Cardiac muscle cell (in vitro differentiated cells and primary cell): ENCODE measurements at places on chromosomes 3 and 15. TPM values are rescaled to one million over a fixed set of nuclear protein-coding genes. Genes with fewer than 3 reads are reported as not detected.

DNA sequence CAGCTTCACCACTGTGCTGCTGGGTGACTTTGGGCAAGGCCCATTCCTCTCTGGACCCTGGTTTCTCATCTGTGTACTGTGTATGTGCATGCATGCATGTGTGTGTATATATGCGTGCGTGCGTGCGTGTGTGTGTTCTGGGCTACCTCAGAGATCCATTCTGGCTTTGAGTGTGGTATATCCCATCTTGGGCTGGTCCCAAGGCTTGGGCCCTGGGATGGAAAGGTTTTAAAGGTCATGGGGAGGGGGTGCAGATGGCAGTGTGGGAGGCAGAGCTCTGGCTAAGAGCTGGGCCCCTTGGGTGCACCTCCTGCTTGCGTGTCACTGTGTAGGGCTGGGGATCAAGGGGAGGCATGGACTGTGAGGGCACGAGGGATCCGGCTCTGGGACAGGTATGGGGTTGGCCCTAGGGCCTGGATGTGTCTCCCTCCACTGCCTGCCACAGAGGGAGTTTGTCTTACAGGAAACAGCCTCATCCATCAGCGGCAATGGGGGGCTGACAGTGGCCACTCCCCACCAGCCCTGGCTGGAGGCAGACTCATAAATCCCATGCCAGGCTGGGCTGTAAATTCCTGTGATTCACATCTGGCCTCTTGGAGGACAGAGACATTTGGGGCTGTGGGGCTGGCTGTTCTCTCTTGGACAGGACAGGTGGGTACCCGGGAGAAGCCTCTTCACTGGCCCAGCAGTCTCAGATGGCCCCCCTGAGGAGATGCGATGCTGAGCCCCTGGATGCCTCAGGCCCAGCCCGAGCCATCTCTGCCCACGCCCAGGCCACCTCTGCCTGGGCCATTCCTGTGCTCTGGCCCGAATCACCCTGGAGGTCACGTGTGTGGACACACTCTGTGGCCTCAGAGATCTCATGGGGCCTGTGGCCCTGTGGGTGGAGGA lies 21.4 kb upstream of the CSPG4 start:
- DNase-seq, result no peak
- H3K36me3 ChIP-seq, result no peaks in the 10 kb centered on the region
- H3K27me3 ChIP-seq, result no peaks in the 10 kb centered on the region
- peaks cover 5% of the 10 kb centered on the region for H3K4me1 ChIP-seq

GRCh38 chr3:53150247-53151085 lies 10.5 kb upstream of the PRKCD start:
- no peaks in the 10 kb centered on the region for H3K4me1 ChIP-seq
- H3K36me3 ChIP-seq, result no peaks in the 10 kb centered on the region
- H3K27me3 ChIP-seq, result peaks cover 81% of the 10 kb centered on the region
- no peak overlapping the region for H3K27ac ChIP-seq

DNA sequence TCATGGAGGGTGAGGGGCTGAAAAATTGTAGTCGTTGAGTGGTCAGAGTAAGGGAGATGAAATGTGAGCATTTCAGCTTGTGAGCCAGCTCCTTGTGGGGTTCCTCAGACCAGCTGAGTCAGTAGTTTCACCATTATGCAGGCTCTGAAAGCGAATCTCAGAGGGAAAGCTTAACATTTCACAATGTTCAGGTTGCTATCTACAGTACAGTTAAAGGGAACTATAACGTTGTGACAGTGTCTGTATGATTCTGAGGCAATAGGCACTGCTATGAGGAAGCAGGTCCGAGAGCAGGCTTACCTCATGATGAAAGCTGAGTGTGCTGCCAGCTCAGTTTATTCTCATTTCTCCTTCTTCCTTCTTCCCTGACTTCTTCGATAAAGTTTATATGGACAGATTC lies 469.6 kb downstream of the EDEM1 start:
- no peaks in the 10 kb centered on the region for H3K4me1 ChIP-seq
- H3K36me3 ChIP-seq, result no peaks in the 10 kb centered on the region
- H3K4me3 ChIP-seq, result no peak overlapping the region

DNA sequence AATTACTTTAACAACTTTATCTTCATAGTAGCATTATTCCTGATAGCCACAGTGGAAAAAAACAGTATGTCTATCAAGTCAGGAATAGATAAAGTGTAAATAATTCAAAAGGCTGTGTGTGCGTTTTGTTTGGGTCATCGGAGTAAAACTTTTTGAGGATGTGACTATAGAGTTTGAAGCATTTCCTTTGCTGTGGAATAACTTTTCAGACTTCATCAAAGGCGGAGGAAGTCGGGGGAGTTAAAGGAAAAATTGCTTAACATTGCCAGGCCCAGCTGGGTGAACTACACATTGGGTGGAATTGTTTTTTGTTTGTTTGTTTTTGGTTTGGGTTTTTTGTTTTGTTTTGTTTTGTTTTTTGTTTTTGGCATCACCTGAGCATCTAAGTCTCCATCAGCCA lies 70.4 kb upstream of the CRTC3 start:
- no peak overlapping the region for H3K27ac ChIP-seq
- no peak overlapping the region for H3K4me3 ChIP-seq
- DNase-seq, result no peak
- peaks cover 22% of the 10 kb centered on the region for H3K4me1 ChIP-seq
- no peaks in the 10 kb centered on the region for H3K27me3 ChIP-seq

GRCh38 chr15:85491691-85492090 lies 111.3 kb downstream of the AKAP13 start:
- H3K4me1 ChIP-seq, result peaks cover 14% of the 10 kb centered on the region
- H3K36me3 ChIP-seq, result peaks cover 3% of the 10 kb centered on the region
- H3K27ac ChIP-seq, result no peak overlapping the region
- H3K27me3 ChIP-seq, result no peaks in the 10 kb centered on the region
- H3K4me3 ChIP-seq, result no peak overlapping the region

DNA sequence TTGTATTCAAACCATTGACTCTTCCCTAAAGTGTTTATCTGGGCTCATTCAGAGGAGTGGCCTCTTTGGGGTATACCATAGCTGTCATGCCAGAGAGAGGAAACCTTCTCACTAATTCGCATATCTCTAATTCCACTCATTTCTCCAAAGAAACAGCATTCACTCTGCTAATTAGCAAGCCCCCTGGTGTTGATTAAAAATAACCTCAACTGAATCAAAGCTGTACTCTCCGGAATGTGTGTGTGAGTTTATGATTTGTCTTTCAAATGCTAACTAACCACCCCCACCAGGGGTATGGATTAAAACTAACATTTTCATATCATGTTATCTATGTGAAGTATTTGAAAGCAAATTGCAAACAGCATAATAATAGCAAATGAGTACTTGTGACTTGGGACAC lies 45.5 kb downstream of the PAQR5 start:
- no peaks in the 10 kb centered on the region for H3K36me3 ChIP-seq
- no peaks in the 10 kb centered on the region for H3K27me3 ChIP-seq
- H3K4me1 ChIP-seq, result peaks cover 18% of the 10 kb centered on the region
- DNase-seq, result no peak
- no peak overlapping the region for H3K4me3 ChIP-seq

- H3K27ac ChIP-seq, result peak overlapping the region; percentile 27
- no peaks in the 10 kb centered on the region for H3K27me3 ChIP-seq
- no peak for DNase-seq
- H3K36me3 ChIP-seq, result no peaks in the 10 kb centered on the region
Measured at GRCh38 chr3:46646700-46647099, 34.4 kb downstream of the FAM240A start.

DNA sequence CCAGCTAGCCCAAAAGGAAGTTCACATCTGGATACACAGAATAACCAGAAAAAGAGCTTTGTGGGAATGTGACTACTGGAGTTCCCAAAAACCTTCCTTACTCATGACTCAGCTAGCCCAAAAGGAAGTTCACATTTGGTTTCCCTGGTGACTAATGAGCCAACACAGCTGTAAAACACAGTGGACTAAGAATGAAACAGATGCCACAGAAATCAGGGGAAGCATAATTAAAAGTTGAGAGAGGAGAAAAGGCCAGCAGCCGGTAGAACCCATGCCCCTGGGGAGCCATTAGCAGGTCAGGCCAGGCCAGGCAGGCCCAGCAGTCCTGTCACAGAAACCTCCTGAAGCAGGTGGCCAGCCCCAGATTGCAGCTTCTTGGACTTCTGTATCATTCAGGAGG lies 130.3 kb downstream of the GHSR start:
- H3K4me1 ChIP-seq, result peaks cover 61% of the 10 kb centered on the region
- H3K27me3 ChIP-seq, result no peaks in the 10 kb centered on the region
- peak; percentile 94 for DNase-seq
- peaks cover 3% of the 10 kb centered on the region for H3K36me3 ChIP-seq
- no peak overlapping the region for H3K4me3 ChIP-seq
- H3K27ac ChIP-seq, result peak overlapping the region; percentile 87

DNA sequence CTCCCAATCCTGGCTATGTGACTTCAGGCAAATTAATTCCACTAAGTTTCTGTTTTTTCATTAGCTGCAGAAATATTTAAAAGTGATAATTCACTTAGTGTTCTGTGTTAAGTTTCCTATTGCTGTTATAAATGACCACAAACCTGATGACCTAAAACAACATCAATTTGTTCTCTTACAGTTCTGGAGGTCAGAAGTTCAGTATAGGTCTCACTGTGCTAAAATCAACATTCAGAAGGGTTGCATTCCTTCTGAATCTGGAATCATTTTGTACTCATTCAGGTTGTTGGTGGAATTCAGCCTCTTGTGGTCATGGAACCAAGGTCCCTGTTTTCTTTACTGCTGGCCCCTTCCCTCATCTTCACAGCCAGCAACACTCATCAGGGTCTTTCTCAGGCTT lies 254.1 kb downstream of the CNTN3 start:
- H3K4me3 ChIP-seq, result no peak overlapping the region
- no peak for DNase-seq

- no peaks in the 10 kb centered on the region for H3K27me3 ChIP-seq
- peaks cover 2% of the 10 kb centered on the region for H3K4me1 ChIP-seq
- DNase-seq, result no peak
Measured at GRCh38 chr15:101027273-101027901, 108.2 kb downstream of the LRRK1 start.

- peak; percentile 67 for DNase-seq
- H3K27me3 ChIP-seq, result peaks cover 73% of the 10 kb centered on the region
- no peak overlapping the region for H3K27ac ChIP-seq
- H3K4me1 ChIP-seq, result peaks cover 6% of the 10 kb centered on the region
- H3K36me3 ChIP-seq, result no peaks in the 10 kb centered on the region
Measured at GRCh38 chr3:169668072-169668956, 4.8 kb upstream of the MECOM start.

- H3K27me3 ChIP-seq, result no peaks in the 10 kb centered on the region
- no peaks in the 10 kb centered on the region for H3K4me1 ChIP-seq
- no peak for DNase-seq
Measured at GRCh38 chr3:175304404-175304803, 445.3 kb downstream of the NAALADL2 start.

DNA sequence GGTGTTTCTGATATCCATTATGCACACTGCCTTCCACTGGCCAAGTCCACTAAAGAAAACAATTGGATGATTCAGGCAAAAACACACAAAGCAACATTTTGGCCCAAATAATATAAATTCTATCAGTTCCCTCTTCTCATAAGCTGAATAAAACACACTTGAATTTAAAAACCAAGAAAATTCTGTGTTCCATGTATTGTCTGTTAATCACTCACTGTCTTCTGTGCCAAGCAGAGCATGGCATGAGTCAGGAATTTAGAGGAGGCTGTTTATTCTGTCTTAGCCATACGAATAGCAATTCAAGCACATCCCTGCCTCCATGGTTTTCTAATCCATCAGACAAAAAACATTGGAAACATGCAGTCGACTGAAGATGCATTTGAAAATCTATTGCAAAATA lies 215.6 kb upstream of the UMPS start:
- no peak for DNase-seq
- no peak overlapping the region for H3K27ac ChIP-seq
- H3K27me3 ChIP-seq, result no peaks in the 10 kb centered on the region
- H3K4me3 ChIP-seq, result no peak overlapping the region
- no peaks in the 10 kb centered on the region for H3K4me1 ChIP-seq
- H3K36me3 ChIP-seq, result no peaks in the 10 kb centered on the region

- no peak overlapping the region for H3K27ac ChIP-seq
- H3K4me3 ChIP-seq, result no peak overlapping the region
- H3K36me3 ChIP-seq, result no peaks in the 10 kb centered on the region
- H3K4me1 ChIP-seq, result peaks cover 27% of the 10 kb centered on the region
- no peak for DNase-seq
- H3K27me3 ChIP-seq, result no peaks in the 10 kb centered on the region
Measured at GRCh38 chr3:58540176-58540858, 3.3 kb upstream of the ACOX2 start.

- peaks cover 11% of the 10 kb centered on the region for H3K4me1 ChIP-seq
- H3K27ac ChIP-seq, result no peak overlapping the region
- H3K27me3 ChIP-seq, result no peaks in the 10 kb centered on the region
- H3K36me3 ChIP-seq, result no peaks in the 10 kb centered on the region
- peak; percentile 41 for DNase-seq
- no peak overlapping the region for H3K4me3 ChIP-seq
Measured at GRCh38 chr15:85354461-85354860, 25.9 kb upstream of the AKAP13 start.

DNA sequence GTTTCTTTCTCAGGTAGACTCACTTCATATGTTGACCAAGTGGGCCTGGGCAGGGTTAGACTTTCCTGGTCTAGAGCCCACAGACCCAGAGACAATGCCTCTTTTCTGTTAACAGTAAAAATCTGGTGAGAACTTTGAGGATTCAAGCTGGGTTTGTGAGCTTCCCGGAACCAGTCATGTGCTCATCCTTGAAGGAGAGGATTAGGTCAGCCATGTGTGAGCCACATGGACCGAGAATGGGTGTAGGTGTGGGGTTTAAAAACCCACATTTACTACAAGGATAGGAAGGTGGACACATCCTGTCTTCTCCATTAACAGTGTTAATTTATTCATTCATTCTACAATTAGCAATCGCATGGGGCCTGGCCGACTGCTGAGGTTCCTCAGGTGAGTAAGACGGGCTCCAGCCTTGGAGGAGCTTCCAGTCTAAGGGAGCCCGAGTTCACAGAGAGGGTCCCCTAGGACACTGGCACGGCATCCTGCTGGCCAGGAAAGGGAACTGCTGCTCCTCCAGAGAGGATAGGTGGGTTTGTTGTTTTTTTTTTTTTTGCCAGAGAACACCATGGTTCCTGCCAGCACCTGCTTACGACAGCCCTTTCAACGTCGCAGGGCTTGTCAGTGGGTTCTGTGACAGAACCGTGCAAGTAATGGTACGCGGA lies 69.0 kb downstream of the SQOR start:
- H3K27me3 ChIP-seq, result no peaks in the 10 kb centered on the region
- no peaks in the 10 kb centered on the region for H3K4me1 ChIP-seq
- peak overlapping the region; percentile 62 for H3K4me3 ChIP-seq

DNA sequence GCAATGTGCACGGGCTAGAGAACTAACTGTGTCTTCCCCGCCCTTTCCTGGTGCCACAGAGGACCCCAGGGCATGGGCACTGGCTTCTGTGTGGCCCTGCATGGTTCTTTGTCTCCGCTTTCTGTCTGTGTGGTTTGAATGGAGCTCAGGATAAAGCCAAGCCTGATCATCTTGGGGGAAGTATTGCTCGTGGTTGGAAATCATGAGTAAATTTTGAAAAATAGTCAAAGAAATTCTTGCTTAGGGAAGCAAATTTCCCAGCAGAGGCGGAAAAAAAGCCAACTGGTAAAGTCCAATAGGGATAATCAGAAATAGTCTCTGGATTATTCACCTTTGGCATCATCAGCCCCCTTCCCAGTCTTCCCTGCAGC lies 55.4 kb downstream of the MAGEF1 start:
- no peaks in the 10 kb centered on the region for H3K27me3 ChIP-seq
- H3K4me3 ChIP-seq, result no peak overlapping the region
- peak overlapping the region; percentile 89 for H3K27ac ChIP-seq
- H3K36me3 ChIP-seq, result no peaks in the 10 kb centered on the region
- DNase-seq, result no peak

CTXND1 gene
- total RNA-seq, result 0.07 and 0.09 TPM in 2 replicates

GMPPB gene
- total RNA-seq, result 27.6 and 41.3 TPM in 2 replicates

MORC1 gene
- total RNA-seq, result not detected in 2 replicates

LDHAL6B gene
- total RNA-seq, result not detected in 2 replicates

DNAH12 gene
- 0.53 and 0.57 TPM in 2 replicates for total RNA-seq

ITIH1 gene
- total RNA-seq, result not detected in 2 replicates
